ENCODE measurements at places on chromosomes 4 and X.

- peak; percentile 83 for DNase-seq
Measured at GRCh38 chr4:101169044-101170014, 178.0 kb downstream of the PPP3CA start.

GRCh38 chr4:156335721-156336120 lies 382.1 kb upstream of the CTSO start:
- DNase-seq: no peak

- no peak for DNase-seq
Measured at GRCh38 chr4:116515959-116516358, 569.4 kb downstream of the TRAM1L1 start.

GRCh38 chr4:40379248-40379647 lies 44.1 kb downstream of the CHRNA9 start:
- no peak for DNase-seq

DNA sequence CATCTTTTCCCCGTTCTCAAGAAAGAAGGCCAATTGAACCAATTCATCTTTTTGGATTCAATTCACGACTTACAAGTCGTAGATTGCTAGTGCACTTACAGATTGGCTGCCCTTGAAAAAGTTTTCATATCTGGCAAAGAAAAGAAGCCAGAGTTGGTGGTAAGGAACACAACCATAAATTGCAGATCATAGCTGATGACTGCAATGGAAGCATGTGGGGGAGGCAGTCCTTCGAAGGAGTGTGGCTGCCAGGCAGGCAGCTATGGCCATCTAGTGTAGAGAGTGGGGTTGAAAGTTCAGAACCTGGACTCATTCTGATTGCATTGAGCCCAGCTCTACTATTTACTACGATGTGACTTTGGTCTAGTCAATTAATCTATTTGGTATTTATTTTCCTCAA lies 4.5 kb downstream of the GPM6A start:
- no peak for DNase-seq

DNA sequence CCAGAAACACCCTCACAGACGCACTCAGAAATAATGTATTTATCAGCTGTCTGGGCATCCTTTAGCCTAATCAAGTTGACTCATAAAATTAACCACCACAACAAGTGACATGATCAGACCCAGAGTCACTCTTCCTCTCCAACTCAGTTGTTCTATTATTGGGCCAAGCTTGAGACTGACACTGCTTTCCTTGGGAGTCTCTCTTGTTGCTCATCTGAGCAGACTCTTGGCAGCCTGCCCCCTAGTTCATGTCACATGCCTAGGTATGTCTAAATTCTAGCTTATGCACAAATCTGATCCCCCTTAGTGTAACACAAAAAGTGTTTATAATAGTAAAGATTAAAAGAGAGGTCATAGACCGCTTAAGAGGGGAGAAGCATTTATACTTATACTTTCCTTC lies 72.6 kb upstream of the ADAMTS3 start:
- DNase-seq: no peak

DNA sequence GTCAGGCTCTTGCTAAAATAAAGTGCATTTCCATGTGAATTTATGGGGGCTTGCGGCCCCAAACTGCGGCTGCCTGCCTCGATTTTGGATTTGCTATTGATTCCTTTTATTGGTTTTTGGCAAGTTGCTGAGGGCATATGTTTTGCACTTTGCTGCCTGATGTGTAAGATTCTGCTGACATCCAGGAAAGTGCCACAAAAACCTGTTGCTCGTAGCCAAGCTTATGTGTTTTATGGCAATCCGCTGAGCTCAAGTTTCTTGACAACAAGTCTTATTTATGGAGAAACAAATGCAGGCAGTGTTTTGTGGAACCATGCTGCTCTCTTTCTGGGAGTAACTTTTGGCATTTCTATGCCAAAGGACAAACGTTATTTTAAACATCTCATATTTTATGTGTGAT lies 97.3 kb upstream of the DDIT4L start:
- no peak for DNase-seq

DNA sequence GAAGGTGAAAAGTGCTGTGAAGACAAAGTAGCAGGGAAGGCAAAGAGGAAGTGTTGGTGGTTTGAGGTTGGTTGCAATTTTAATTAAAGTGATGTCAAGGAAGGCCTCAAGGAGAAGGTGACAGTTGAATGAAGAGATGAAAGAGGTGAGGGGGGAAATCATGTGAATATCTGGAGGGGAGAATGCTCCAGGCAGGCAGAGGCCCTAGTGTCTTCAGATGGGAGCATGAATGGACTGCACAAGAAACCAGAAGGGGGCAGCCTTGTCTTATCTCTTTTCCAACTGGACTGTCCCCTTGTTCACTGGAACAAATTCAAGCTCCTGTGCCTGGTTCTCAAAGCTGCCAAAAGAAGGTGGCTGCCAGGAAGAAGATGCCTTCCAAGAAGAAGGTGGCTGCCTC lies 68.4 kb downstream of the MAOB start:
- no peak for DNase-seq

DNA sequence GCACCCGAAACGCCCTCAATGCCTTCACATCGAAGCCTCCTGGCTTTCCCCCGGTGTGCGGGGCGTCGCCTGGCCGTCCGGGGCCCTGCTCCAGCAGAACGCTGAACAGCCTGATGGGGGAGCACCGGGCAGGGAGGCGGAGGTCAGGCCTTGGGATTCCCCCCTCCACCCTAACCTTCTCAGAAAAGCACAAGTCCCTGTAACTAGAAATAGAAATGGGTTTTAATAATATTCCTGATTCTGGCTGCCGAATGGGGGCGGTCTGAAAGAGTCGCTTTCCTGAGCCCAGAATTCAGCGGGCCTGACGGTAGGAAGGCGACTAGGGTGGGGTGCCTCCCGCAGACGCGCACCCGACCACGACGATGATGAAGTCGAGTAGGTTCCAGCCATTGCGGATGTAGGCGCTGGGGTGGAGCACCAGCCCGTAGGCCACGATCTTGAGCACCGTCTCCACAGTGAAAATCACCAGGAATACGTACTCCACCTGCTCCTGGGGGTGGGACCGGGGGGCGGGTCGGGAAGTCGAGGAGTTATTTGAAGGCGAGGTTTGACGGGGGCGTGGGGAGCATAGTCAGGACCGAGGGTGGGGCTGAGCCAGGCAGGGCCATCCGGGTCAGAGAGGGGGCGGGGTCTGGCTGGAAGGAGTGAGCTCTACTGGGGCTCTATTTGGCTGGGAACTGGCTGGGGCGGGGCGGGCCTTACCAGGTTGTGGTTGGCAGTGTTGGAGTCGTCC lies 2.5 kb downstream of the CACNA1F start:
- DNase-seq: no peak

DNA sequence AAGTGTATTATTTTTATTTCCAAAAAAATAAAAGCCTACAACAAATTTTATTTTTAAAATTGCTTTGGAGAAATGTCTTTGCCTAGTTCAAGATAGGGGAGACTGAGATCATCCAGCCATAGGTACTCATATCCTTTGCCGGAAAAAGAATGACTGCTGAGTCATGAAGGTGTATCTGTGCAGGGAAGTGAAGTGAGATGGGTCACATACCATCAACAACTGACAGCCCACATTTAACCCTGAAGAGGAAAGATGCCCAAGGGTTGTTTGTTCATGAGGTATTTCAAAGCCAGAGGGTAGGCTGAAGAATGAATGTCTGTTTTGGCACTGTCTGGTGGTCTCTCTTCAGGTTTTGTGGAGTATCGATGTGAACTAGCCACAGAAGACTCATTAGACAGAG lies 106.7 kb upstream of the TTC29 start:
- DNase-seq: no peak

GRCh38 chr4:13704761-13705160 lies 77.2 kb upstream of the BOD1L1 start:
- DNase-seq: no peak

DNA sequence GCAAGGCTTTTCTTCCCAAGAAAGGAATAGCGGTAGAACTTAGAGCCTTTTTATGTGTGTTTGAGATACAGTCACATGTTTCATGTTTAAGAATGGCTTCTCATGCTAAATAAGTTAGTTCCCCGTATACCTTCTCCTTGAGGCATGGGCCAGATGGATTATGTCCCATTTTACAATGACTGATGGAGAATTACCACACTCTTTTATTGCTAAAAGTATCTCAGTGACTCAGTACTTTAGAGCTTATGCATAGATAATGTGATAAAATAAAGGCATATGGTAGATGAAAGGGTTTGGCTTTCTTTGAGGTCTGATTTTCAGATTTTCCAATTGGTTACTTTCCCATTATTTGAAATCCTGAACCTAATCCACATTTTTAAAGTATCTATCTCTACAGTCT lies 121.8 kb upstream of the BMPR1B start:
- no peak for DNase-seq

GRCh38 chr4:170003071-170004070 lies 22.8 kb downstream of the MFAP3L start:
- DNase-seq: no peak

DNA sequence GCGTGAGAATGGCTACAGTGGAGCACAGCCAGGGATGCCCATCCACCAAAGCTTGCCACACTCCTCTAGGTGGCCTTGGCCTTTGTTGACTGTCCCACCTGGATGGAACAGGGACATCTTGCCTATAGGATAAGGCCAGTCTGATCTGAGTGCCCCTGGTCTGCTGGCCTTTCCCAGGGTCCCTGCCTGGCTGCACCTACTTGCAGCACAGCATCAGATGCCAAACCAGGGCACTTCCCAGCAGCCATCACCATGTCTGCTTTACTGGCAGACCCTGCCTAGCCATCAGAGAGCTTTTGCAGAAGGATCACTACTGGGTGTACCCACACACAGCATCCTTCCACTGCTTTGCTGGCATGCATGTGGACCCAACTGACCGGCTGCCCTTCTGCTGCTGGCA lies 143.2 kb downstream of the GABRA3 start:
- no peak for DNase-seq

DNA sequence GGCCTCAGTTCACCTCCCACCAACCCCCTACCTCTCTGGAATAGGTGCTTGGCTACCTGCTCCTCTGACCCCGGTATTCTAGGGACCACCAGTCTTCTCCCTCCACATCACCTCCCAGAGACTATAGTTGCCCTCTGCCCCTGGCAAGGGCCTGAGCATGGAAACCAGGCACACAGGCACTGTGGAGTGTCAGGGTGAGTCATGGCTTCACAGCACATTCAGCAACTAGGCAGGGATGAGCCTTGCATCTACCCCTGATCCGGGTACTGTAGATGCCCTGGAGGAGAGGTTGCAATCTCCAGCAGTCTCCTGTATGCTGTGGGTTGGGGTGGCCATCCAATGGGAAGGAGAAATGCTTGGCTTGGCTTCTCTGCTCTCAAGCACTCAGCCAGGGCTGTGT lies 472.7 kb downstream of the IDS start:
- no peak for DNase-seq

GRCh38 chrX:283115-283845 lies 2.1 kb downstream of the PLCXD1 start:
- no peak for DNase-seq

- DNase-seq: no peak
Measured at GRCh38 chr4:116118221-116118620, 967.2 kb downstream of the TRAM1L1 start.

GRCh38 chr4:155722816-155723499 lies 35.9 kb upstream of the GUCY1B1 start:
- DNase-seq: no peak

DNA sequence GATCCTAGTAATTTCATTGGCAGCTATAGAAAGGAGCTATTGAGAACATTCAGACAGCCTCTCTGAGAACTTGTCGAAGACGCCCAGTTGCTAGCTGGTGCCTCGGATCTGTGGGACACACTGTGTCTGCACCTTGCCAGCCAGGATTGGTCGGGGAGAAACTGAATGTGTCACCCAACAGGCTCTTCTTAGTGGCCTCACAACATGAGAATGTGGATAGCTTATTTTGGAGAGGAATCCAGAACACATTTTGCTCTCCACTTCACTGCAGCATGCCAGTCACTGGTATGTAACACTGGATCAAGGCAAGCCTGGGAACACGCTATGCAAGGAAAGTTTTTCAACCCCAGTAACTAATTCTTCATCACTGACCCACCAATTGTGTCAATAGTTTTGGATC lies 89.5 kb upstream of the TRPC3 start:
- DNase-seq: no peak

- DNase-seq: no peak
Measured at GRCh38 chr4:153529646-153530045, 63.5 kb downstream of the TMEM131L start.

DNA sequence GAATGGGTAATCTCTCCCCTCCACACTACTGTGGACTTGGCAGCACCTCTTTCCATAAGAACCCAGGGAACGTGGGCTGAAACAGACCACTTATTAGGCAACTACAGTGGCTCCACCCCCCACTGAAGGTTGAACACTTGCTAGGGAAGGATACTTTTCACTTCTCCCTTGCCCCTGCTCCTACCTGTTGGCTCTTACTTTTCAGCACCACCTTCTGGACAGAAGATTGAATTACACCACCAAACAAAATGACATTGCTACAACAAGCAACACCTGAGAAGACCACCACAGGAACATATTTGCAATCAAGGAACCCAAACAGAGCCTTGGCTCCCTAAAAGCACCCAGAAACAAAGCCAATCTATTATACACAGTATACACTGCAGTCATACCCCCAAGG lies 132.1 kb upstream of the CXCL13 start:
- DNase-seq: peak; percentile 11

DNA sequence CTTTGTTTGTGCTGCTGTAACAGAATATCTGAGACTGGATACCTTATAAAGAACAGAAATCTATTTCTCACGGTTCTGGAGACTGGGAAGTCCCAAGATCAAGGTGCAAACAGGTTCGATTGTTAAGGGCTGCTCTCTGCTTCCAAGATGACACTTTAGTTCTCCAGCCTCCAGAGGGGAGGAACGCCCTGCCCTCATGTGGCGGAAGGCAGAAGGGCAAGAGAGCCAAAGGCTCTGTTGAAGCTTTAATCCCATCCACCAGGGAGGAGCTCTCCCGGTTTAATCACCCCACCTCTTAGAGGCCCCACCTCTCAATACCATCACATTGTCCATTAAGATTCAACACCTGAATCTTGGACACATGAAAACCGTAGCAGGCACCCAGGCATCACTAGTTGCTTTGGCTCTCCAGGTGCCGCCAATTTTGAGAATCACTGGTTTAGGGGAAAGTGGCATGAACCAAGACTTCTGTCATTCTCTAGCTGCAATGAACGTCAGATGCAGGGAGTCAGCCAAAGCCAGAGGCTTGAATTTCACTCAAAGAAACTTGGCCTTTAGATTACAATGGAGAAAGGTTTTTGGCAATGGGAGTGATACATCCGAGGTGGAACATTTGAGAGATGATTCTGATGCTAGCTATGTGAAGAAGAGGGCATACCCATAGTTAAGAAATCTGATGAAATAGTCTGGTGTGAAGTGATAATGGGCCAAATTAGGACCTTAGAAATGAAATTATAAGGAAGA lies 15.7 kb downstream of the FHL1 start:
- no peak for DNase-seq

DNA sequence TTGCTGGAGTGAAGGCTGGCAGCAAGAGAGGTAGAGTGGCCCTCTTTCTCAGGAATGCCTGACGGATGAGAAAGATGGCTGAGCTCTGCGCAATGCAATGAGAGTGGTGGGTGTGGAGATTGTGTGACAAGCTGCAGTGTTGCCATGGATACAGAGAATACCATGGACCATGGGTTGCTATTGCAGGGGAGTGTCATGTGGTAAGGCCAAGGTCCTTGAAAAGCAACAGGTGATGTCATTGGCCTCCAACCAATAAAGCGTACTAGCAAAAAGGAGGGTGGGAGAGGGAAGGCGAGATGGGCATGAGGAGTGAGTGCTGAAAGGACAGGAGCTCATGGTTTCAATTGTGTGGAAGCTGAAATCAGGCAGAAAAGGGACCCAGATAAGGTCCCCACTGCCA lies 1.8 kb downstream of the PNMA5 start:
- DNase-seq: no peak

- no peak for DNase-seq
Measured at GRCh38 chrX:141811438-141811837, 26.7 kb upstream of the MAGEC3 start.

GRCh38 chr4:1644891-1645657 lies 39.0 kb downstream of the FAM53A start:
- DNase-seq: no peak
